BJ (cell line): ENCODE measurements at places on chromosomes 13 and 19.

DNA sequence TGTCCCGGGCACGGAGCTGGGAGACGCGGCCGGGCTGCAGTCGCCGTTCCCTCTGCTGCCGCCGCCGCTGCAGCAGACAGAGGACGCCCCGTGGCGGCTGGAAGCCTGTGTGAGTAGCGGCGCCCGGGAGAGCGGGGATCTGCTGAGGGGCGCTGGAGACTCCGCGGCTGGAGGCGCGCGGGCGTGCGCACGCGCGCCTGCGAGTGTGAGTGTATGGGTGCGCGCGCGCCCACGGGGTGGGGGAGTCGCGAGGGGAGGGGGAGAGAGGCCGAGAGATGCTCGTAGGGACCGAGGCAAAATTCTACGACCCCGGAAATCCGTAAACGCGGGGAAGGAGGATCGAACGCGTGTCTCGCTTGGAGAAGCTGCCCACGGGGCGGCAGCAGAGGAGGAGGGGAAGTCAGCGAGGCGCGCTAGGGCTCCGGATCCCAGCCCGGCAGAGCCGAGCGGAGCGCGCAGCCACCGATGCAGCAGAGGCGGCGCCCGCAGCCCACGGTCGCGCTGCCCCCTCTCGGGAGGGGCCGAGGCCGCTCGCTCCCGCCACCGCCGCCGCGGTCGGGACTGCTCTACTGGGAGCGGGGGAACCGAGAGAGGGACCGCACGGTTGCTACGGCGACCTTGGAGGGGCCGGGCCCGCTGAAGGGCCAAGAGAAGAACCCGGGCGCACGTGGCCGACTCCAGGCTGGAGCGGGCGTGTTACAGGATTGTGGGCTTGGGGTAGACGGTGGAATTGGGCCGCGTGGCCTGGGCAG, at the start of gene ENOX1:
TSS of gene ENOX1 (minus strand) at position 207 of the 752 bp plus-strand sequence.
- DNase-seq = no peak

- DNase-seq = no peak
Measured at GRCh38 chr19:4456476-4456842, 1.1 kb downstream of the UBXN6 start.

GRCh38 chr13:29693275-29693945, 97.9 kb upstream of the SLC7A1 start:
- no peak for DNase-seq

GRCh38 chr19:50214699-50215543, 11.5 kb downstream of the MYH14 start:
- no peak for DNase-seq

- no peak for DNase-seq
Measured at GRCh38 chr19:47228937-47229675, 1.9 kb downstream of the BBC3 start.

DNA sequence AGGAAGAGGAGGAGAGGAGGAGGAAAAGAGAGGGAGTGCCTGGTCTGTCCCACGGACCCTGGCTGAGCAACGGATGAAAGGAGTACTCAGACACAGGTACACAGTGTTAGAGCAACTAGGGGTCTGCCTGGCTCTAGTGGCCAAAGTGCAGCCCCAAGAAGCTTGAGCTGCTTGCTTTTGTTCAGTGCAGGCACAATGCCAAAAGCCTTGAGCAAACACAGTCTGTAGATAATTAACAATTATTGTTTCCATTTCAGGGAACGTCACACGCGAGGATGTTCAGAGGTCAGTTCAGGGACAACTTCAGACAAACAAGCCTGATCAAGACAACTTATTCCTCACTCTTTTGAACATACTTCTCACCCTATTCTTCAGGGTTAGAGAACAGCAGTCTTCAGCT, 32.2 kb upstream of the ZNF726 start:
- DNase-seq = no peak

DNA sequence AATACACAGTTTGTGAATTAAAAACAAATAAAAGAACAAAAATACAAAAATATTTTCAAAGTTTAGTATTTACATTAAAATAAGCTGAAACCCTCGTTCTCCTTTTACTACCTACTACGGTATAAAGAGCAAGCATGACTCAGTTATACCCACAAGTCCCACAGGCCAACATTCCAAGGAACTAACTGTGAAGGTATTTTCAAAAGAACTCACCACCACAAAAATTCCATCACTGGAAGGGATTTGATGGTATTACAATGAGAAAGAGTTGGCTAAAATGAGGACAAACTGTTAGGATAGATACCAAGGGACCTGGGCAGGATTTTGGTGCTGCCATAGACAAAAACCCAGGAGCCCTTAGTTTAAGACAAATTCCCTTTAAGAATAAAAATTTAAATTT, 122.7 kb downstream of the TBC1D4 start:
- DNase-seq = peak; percentile 55

DNA sequence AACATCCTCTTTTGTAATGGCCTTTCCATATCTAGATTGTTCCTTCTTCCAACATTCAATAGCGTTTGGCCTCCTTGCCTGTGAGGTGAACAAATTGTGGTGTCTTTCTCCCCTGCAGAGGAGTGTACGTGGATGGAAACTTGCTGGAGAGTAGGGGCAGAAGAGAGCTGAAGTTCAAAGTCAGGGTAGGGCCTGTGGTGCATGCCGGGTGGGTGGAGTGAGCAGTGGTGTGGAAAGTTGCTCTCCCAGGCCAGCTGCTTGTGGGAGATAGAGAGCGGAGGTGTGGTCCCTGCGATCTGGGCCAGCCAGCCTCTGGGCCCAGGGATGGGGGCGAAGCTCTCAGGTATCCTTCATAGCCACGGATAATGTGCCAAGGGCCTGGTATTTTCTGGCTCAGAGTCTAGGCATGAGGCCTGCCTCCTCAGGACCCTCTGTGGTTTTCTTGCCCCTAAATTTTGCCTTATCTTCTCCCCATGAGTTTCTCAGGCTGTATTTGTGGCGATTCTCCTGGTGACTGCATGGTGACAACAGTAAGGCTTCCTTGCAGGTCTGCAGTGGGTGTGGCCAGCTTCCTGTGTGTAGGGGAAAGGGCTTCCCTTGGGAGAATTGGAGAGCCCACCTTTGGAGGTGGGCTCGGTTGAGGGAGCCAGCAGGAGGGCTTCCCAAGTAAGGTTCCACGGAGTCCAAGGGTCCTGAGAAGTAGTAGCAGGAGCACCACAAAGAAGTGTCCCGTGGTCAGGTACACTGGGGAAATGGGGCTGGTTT, 6.7 kb downstream of the RGCC start:
- DNase-seq = no peak

DNA sequence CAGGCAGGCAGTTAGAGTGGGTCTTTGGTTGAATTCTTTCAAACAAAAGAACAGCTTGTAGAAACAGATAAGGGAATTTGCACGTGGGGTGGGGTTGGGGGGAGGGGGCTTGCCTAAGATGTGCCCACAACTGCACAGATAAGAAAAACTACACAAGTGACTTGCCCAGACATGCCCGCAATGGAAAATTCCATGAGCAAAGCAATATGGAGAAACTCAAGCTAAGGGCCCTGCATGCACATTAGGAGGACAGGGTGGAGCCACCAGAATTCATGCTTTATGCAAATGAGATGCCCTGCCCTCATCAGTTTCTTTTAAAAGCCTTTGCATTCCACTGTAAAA, 755.6 kb upstream of the MIR17HG start:
- DNase-seq = no peak

DNA sequence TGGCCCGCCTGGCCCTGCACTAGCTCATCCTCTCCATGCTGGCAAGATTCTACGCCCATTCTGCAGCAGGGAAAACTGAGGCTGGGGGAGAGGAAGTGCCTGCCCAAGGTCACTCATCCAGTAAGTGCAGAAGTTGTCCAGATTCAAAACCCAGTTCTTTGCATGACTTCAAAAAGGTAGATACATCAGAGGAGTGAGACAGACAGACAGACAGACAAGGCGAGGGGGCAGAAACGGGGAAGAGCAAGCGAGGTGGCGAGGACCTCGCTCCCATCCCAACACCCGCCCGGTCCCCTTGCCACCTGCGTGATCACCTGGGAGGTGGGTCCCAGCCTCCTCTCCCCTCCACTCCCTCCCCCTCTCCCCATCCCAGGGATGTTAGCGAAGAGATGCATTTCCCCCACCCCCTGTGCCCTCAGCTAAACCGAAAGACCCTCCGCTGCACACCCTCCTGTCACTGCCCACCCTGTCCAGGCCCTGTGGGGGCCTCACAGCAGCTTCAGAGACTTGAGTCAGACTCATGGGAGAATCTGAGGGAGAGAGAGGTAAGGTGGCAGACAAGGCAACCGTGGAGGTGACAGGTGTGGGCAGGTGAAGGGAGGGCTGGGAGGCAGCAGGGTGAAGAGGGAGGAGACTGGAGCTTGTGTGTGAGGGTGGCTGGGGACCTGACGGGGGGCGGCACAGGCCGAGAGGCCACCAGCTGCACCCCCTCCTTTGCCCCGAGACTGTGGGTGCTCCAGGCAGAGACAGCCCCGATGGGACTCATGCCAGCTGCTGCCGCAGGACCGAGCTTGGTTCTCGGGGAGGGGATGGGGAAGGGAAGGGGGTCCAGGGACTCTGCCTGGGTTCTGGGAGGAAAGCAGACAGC, 18.9 kb downstream of the LRRC4B start:
- DNase-seq = no peak

DNA sequence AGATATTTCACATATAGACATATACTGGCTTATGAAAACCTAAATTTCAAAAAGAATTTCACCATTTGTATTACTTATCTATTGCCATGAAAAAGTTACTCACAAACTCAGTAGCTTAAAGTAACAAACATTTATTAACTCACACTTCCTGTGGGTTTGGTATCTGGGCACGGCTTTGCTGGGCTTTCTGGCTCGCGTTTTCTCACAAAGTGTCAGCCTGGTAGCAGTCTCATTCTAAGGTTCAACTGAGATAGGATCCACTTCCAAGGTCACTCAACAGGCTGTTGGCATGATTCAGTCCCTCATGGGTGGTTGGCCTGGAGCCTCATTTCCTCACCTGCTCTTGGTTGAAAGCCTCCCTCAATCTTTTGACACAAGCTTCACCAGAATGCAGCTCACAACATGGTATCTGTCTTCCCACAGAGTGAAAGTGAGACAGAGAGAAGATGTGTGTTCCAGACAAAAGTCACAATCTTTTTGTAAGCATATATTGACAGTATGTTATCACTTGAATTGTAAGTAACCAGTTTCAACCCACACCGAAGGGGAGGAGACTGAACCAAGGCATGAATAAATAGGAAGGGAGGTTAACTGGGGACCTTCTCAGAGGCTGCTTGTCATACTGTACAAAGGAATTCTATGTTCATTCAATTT, 1065.8 kb upstream of the SPRY2 start:
- DNase-seq = no peak

DNA sequence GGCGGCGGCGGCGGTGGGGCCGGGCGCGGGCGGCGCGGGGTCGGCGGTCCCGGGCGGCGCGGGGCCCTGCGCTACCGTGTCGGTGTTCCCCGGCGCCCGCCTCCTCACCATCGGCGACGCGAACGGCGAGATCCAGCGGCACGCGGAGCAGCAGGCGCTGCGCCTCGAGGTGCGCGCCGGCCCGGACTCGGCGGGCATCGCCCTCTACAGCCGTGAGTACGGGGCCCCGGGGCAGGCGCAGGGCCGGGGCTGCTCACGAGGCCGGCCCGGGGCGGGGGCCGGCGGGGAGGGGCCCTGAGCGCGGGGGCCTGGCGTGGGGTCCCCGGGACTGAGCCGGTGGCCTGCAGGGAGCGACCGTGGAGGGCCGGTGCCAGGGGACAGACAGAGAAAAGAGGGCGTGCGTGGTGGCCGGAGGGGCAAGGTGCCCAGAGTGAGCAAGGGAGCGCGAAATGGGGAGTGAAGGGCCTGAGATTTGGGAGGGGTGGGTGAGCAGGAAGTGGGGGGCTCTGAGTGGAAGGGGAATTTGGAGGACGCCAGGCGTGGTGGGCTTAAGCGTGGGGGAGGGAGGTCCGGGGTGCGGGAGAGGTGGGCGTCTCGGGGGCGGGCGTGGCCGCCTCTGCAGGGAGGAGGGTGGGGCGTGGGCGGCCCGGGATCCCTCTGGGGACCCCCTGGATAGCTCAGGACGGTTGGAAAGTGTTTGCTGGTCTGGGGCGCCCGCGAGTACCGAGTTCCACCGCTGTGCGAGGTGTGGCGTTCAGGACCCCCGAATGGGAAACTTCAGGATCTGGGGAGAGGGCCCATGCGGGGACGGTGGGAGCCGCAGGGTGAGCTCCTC, 575 bp downstream of the CARM1 start:
- no peak for DNase-seq

GRCh38 chr19:3135961-3136683, at the start of gene GNA15:
TSS of gene GNA15 (plus strand) at chr19:3136033. CDS start at chr19:3136451, 418 bp downstream.
- DNase-seq = no peak

DNA sequence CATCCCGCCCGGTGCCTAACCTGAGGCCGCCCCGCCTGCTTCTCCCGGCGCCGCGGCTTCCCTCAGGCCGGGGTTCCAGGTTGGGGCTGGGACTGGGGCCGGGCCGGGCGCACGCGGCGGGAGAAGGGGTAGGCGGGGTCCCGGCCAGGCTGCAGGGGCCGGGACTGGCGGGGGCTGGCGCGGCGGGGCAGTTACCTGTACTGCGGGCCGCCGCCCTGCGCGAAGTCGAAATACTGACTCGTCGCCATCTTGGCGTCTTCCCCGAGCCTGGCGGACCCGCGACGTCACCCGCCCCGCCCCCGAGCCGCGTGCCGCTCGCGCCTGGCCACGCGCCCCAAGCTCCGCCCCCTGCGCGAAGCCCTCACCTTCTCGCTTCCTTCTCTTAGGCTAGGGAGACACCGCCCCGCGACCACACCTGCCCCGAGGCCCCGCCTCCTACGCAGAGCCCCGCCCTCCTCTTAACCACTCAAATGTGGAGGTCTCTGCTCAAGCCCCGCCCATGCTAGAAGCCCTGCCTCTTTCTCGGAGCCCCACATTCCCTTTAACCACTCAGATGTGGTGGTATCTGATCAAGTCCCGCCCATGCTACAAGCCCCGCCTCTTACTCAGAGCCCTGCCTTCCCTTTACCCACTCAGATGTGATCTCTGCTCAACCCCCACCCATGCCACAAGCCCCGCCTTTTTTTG, at the start of gene ZFR2:
TSS of gene ZFR2 (minus strand) at position 269 of the 687 bp plus-strand sequence. CDS start at position 248, 21 bp downstream.
- DNase-seq = no peak

- no peak for DNase-seq
Measured at GRCh38 chr13:20124303-20124702, 36.5 kb downstream of the GJA3 start.

- no peak for DNase-seq
Measured at GRCh38 chr19:15787611-15788155, at the start of gene OR10H5. TSS of gene OR10H5 (plus strand) at chr19:15787661. CDS start at chr19:15794049, 6,388 bp downstream.

GRCh38 chr13:31722673-31723072, 16.7 kb upstream of the RXFP2 start:
- DNase-seq = no peak

GRCh38 chr13:111341886-111342285, 21.4 kb downstream of the TEX29 start:
- DNase-seq = no peak

DNA sequence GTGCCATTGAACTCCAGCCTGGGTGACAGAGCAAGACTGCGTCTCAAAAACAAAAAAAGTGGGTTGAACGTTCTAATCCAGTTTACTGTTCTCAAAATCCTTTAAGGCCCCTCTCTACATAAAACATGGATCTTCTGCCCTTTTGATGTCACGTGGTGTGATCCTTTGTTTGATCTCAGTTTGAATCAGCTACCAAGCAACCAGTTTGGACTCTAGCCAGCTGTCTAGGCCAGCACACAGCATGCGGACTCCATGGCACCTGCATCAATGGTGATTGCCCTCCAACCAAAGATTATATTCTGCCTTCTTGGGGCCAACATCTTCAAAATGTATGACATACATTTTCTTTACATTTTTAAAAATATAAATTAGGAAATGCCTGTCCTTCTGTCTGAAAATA, 365.4 kb downstream of the NDFIP2 start:
- no peak for DNase-seq

- DNase-seq = no peak
Measured at GRCh38 chr19:29873801-29874575, 62.2 kb downstream of the CCNE1 start.
